ENCODE measurements at places on chromosomes 11 and 22.

- DNase-seq: peak; percentile 48
Measured at GRCh38 chr11:14015711-14016110, 53.2 kb downstream of the SPON1 start.

DNA sequence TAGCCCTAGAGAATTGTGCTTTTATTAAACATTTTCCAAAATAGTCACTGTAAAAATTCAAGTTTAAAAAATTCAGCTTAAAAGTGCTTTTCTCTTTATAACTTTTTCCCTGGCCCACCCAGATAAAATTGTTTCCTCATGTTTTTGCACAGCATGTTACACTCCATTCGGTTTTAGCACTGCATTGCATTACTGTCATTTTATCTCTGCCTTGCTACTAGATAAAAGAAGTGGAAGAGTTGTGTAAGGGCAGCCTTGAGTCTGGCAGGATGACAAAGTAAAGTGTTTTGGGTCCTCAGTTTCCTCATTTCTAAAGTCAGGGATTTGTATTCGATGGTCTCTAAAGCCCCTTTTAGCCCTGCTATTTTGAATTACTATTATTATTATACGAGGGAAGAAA is 99.8 kb downstream of the ATM start:
- peak; percentile 14 for DNase-seq

- no peak for DNase-seq
Measured at GRCh38 chr11:113278481-113278880, 35.9 kb upstream of the TTC12 start.

- no peak for DNase-seq
Measured at GRCh38 chr22:43909708-43910107, 13.9 kb upstream of the PNPLA3 start.

- peak; percentile 94 for DNase-seq
Measured at GRCh38 chr11:128506999-128507611, 80.3 kb downstream of the ETS1 start.

DNA sequence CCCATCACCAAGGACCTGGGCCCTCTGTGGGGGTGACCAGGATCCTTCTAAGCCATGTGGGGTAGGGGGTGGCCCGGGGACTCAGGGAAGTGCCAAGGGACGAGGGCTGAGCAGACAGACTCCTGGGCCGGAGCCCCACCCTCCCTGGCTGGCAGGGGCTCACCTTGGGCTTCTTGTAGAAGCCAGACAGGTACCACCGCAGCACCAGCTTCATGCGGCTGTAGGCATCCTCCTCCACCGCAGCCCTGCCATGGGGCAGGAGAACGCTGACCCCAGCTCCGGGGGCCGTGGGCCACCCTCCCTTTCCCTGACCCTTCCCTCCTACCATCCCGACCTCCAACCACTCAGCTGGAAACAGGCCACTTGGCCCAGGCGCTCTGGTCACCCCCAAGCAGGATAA is 45.9 kb upstream of the CARS1 start:
- no peak for DNase-seq

DNA sequence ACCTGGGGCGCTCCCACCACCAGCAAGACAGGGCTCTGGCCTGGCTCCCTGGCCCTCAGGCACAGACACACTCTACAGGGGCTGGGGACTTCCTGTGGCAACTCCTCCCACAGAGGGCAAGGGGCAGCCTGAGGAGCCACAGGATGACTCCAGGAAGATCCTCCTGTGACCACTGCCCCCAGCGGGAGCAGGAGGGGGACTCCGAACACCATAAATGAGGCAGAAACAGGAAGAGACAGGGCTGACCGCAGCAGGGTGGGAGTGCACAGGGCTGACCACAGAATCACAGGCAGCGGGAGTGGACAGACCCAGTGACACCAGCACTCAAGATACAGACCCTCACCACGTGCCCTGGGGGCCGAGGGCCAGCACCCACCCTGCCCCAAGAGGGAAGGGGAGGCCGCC is 10.8 kb downstream of the ARAP1 start:
- no peak for DNase-seq

- DNase-seq: peak; percentile 25
Measured at GRCh38 chr11:91023731-91024130, 800.9 kb upstream of the CHORDC1 start.

DNA sequence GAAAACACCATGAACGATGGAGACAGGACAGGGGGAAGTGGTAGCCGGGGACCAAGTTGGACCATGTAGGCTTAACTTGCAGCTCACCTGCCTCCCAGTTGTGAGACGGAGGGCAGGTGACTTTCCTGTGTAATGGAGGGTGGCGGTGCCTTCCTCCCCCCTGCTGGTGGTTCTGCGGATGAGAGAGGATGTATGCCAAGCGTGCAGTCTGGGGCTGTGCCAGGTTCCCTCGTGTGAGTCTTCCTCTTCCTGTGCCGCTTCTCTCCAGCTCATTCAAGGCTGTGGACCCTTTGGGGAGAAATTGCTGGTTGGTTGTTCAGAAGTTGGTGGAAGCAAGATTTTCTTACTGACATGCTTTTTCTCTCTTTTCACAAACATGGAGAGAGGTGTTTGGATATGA is 35.1 kb downstream of the MPPED1 start:
- no peak for DNase-seq

GRCh38 chr11:71489311-71490043 is 36.5 kb downstream of the NADSYN1 start:
- peak; percentile 35 for DNase-seq

- DNase-seq: no peak
Measured at GRCh38 chr11:72579816-72580641, 94.2 kb downstream of the PDE2A start.

- DNase-seq: no peak
Measured at GRCh38 chr11:64802370-64803157, 450 bp downstream of the MAP4K2 start.

DNA sequence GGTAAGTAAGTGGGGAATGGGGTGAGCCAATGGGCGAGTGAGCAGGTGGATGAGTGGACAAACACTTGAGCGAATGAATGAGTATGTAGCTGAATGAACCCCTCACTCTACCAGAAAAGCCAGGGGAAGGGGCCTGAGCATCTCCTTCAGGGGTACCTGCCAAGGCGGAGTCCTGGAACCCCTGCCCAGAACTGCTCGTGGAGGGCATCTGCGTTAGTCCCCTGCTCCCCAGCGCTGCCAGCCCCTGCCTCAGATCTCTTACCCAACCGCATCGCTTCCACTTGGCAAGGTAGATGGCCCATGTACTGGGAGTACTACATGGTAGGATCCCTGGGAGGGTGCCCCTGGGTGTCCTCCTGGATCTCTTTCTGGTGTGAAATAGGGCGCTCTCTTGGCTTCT is 7.4 kb upstream of the ANO1 start:
- DNase-seq: no peak

- DNase-seq: no peak
Measured at GRCh38 chr11:65983589-65983987, 18.4 kb downstream of the EIF1AD start.

DNA sequence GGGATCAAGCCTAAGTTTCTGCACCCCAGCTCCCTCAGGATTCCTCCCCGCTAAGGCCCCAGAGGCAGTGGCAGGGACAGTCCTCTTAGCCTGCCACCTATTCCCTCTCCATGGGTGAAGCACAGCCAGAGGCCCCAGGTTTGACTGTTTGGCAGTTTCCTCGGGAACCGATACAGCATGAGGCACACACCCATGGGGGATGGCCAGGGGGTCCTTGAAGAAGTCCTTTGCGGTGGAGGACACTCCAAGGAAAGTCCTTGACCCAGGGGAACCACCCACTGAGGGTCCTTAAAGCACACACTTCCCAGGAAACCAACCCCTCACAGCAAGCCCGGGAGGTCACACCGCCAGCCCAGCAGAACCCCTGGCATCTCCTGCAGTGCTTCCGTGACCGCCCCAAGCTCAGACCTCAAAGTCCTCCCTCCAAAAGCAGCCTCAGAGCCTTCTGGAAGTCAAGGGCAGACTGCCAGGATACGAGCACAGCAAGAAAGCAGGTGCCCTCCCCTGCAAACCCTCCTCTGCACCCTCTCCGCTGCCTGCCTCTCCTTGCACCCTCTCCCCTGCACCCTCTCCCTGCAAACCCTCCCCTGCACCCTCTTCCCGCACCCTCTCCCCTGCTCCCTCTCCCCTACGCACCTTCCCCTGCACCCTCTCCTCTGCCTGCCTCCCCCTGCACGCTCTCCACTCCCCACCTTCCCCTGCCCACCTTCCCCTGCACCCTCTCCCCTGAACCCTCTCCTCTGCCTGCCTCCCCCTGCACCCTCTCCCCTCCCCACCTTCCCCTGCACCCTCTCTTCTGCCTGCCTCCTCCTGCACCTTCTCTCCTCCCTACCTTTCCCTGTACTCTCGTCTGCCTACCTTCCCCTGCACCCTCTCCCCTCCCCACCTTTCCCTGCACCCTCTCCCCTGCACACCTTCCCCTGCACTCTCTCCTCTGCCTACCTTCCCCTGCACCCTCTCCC is 1.4 kb downstream of the SIGIRR start:
- no peak for DNase-seq

- no peak for DNase-seq
Measured at GRCh38 chr22:30523646-30524489, 18.4 kb upstream of the SEC14L4 start.

GRCh38 chr11:30902929-30903328 is 316.8 kb upstream of the MPPED2 start:
- DNase-seq: no peak

- no peak for DNase-seq
Measured at GRCh38 chr11:86108191-86108590, 39.3 kb upstream of the PICALM start.

GRCh38 chr11:76621466-76621865 is 49.1 kb downstream of the LRRC32 start:
- no peak for DNase-seq

DNA sequence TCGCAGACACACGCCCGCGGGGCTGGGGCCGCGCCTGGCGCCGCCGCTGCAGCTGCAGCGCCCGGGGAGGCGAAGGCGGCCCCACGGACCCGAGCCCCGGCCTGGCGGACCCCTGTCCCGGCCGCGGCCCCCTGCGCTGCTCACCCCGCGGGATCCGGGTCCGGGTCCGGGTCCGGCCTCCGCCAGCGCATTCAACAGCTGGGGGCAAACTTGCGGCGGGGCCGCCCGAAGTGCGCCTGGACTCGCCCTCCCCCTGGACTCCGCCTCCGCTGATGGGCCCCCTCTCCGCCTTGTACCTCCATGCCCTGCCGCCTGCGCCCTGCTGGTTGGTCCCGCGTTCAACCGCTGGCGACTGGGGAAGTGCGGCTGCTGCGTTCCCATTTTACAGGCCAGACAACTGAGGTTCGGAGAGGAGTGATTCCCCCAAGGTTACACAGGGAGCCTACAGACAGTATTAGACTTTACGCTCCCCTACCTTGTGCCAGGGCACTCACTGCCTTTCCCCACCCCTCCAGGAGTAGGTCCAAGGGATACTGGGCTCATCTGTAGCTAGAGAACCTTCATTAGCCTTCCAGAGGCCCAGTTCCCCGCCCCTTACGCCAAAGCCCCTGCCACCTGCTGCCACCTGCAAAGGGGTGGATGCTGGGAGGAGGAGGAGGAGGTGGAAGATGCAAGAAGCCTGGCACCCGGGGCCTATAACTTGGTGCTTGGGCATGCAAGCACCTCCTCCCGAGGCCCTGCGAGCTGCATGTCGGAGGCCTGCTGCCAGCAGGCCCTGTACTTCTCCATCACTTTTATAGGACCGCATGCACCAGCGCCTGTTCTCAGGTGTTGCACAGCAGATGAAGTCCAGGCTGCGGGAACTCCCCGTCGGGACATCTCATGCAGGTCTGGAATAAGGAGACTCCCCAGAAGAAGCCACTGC is 694 bp upstream of the ELFN2 start:
- DNase-seq: no peak

GRCh38 chr22:42500836-42501179 is 18.8 kb downstream of the RRP7A start:
- no peak for DNase-seq

Measured in cardiac fibroblast (primary cell).